ENCODE measurements at places on chromosomes 7 and 10. TPM values are rescaled to one million over a fixed set of nuclear protein-coding genes. Genes with fewer than 3 reads are reported as not detected.

MSMB gene
- total RNA-seq, result not detected

AMPH gene
- 3.3 TPM for total RNA-seq

FAM25C gene
- not detected for total RNA-seq

CTBP2 gene
- total RNA-seq, result 101 TPM

All from astrocyte (in vitro differentiated cells and primary cell).